ENCODE measurements at places on chromosomes 2 and 18.
A peak's percentile ranks its signal among the peaks of the same experiment; 100 is the strongest.

DNA sequence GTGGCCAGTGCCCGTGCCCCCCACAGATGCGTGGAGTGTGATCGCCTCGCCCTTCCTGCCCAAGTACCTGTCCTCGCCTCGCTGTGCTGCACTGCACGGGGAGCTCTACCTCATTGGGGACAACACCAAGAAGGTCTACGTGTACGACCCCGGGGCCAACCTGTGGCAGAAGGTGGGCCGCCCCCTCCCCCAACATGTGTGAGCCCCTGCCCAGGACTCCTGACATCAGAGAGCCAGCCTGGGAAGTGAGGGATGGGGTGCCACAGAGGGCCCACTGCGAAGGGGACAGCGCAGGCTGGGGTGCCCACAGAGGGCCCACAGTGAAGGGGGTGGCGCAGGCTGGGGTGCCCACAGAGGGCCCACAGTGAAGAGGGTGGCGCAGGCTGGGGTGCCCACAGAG is 9.8 kb upstream of the ERFE start:
- no peak overlapping the region for H3K4me3 ChIP-seq
- H3K36me3 ChIP-seq, result no peaks in the 10 kb centered on the region
- peak overlapping the region; percentile 29 for H3K27ac ChIP-seq
- no peaks in the 10 kb centered on the region for H3K27me3 ChIP-seq
- H3K4me1 ChIP-seq, result no peaks in the 10 kb centered on the region
- no peak for DNase-seq

DNA sequence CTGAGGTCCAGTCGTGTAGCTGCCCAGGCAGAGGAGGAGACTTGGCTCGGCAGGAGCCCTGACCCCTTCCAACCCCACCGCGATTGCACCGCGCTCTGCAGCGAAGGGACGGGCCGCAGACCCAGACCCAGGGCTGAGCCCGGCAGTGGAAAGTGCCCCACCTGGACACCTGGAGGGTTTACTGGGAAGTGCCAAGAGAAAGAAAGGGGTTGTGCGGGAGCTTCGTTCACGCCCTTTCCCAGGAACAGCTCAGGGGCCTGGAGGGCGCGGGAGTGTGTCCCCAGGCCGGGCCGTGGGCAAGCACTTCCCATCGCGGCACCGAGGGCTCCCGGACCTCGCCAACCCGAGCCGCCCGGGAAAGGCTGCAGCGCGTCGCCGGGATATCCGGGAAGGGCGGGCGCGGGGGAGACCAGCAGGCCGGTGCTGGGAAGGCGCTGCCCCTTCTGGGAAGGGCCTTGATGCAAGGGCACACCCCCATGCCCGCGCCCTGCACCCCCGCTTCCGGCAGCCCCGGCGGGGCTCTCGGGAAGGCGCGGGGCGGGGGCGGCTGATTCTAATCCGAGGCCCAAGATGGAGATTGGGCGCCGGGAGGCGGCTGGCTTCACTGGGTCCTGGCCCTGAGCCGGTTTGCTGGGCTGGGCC is 36.1 kb upstream of the MRPL33 start:
- peak overlapping the region; percentile 73 for H3K4me3 ChIP-seq
- DNase-seq, result peak; percentile 26
- H3K36me3 ChIP-seq, result no peaks in the 10 kb centered on the region
- peaks cover 12% of the 10 kb centered on the region for H3K27me3 ChIP-seq

- H3K27me3 ChIP-seq, result no peaks in the 10 kb centered on the region
- H3K36me3 ChIP-seq, result no peaks in the 10 kb centered on the region
- no peak overlapping the region for H3K4me3 ChIP-seq
- DNase-seq, result no peak
These were observed 159.9 kb downstream of the DYM start for GRCh38 chr18:49300538-49300937.

DNA sequence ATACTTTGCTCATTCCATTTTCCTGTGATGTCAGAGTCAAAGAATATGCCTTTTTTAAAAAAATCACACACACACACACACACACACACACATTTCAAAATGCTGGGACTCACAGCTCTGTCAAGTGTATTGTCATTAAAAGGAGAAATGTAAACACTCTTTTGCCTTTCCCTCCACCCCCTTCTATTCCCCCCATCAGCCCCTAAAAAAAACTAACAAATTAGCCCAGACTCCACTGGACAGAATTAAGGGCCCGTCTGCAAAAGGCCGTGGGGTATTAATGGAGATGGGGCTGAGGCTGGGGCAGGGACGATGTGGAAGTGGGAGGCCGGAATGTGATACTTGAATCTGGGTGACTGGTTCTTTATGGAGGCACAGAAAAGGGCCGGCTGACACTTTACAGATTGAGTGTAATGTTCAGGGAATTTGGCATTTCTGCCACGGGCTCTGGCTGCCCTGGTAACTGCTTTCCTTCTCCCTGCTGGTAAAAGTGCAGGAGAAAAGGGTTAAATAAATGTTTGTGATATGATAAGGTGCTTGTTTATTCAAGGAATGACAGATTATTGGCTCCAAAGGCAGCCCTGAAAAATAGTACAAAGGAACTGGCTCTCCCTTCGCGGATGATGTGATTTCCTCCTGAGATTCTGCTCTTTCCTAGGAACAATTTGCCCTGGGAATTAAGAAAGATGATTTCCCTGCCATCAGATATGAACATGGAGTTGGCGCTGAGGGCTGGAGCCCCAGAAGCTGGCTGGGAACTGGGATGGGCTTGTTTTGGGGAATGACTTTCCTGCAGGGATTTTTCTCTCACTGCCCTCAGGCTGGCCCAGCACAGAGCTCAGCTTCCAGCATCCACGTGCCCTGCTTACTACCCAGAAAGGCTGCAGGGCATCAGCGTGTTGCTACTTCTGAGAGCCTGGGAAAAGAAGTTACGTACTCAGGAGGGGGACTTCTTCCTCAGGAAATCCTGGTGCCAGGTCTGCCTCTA is 52.8 kb upstream of the CTAGE1 start:
- no peaks in the 10 kb centered on the region for H3K36me3 ChIP-seq
- no peaks in the 10 kb centered on the region for H3K27me3 ChIP-seq
- H3K4me3 ChIP-seq, result peak overlapping the region; percentile 46

- H3K4me1 ChIP-seq, result no peaks in the 10 kb centered on the region
- H3K36me3 ChIP-seq, result no peaks in the 10 kb centered on the region
- H3K27me3 ChIP-seq, result peaks cover 31% of the 10 kb centered on the region
- DNase-seq, result no peak
These were observed 61.9 kb upstream of the PXDN start for GRCh38 chr2:1806254-1806653.

DNA sequence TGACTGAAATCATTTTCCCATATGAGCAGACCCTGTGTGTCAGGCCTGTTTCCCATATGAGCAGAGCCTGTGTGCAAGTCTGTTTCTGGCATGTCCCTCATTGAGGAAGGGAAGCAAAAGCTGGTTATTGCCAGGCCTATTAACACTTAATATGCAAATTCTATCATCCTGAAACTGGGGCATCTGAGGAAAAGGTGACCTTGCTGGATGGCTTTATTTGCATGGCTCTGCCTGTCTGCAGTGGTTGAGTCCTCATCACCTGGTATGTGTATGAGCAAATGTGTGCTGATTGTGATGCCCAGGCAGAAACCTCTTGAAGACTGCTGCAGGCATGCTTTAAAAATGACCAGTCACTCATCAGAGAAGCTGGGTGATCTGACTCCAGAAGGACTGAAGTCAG is 31.2 kb downstream of the EIF4E2 start:
- H3K27me3 ChIP-seq, result no peaks in the 10 kb centered on the region
- H3K4me1 ChIP-seq, result peaks cover 3% of the 10 kb centered on the region
- H3K27ac ChIP-seq, result no peak overlapping the region

DNA sequence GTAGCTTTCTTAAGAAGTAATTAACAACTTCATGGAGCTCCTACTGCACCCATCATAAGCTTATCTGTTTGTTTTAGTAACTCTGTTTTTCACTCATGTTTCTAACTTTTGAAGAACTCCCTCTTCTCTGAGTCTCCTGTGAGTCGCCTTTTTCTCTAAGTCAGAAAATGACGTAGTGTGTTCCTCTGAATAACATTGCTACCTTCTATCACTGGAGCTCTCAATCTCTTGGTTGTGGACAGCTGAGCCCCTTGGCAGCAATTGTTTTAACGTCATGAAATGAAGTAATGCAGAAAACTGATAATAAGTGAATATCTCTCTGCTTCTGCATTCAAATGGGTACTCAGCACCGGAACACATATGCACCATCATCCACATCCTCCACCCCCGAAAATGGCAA is 433.3 kb upstream of the SALL3 start:
- H3K36me3 ChIP-seq, result no peaks in the 10 kb centered on the region
- no peak overlapping the region for H3K4me3 ChIP-seq
- H3K27me3 ChIP-seq, result peaks cover 17% of the 10 kb centered on the region
- no peak overlapping the region for H3K27ac ChIP-seq
- no peaks in the 10 kb centered on the region for H3K4me1 ChIP-seq

DNA sequence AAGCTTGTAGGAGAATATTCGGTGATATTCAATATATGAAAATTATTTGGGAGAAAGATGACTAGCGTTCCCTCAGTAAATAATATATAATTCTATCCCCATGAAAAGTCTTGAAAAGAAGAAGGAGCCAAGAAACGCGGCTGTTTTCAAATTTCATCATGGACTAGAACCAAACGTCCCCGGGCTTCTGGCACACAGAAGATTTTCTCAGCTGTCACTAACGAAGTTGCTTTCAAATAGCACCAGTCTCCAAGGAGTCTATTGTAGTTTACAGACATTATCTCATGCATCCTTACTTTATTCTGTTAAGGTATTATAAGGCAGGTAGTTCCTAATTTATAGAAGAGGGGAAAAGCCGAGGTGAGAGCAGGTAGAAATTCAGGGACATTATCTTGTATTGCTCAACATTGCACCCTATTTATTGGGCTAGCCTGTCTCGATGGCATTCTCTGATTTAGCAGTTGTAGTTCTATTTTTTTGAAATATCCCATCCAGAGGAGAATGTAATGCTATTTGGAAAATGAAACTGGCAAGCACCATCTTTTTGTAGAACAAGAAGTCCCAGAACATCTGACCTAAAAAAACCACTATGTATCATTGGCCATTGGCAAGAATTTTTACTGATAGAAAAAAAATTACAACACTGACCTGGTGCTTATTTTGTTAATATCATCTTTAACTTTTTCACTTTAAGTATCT is 198.1 kb upstream of the RASGRP3 start:
- H3K27ac ChIP-seq, result peak overlapping the region; percentile 68
- H3K4me3 ChIP-seq, result no peak overlapping the region
- H3K27me3 ChIP-seq, result no peaks in the 10 kb centered on the region
- H3K36me3 ChIP-seq, result peaks cover 23% of the 10 kb centered on the region

GRCh38 chr2:232871418-232871834 is 1.4 kb downstream of the SNORC start:
- H3K4me3 ChIP-seq, result no peak overlapping the region
- no peak overlapping the region for H3K27ac ChIP-seq
- peaks cover 8% of the 10 kb centered on the region for H3K27me3 ChIP-seq
- no peaks in the 10 kb centered on the region for H3K4me1 ChIP-seq
- H3K36me3 ChIP-seq, result no peaks in the 10 kb centered on the region
- no peak for DNase-seq

DNA sequence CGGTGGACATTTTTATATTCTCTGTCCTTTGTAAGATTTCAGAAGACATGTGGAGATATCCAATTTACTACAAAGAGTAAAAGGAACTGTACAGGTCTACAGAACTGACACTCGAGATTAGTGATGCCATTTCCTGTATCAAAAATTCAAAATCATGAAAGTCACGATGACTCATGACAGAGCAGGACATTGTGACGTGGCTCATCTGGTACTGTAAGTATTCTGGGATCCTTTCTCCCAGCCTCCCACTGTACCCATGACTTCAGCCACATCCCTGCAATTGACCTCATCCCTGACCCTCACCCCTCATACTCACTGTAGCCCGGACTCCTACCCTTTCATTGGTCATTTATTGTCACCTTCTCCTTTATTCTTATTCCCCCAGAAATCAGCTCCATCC is 736.5 kb downstream of the EPHA4 start:
- H3K4me3 ChIP-seq, result no peak overlapping the region
- H3K4me1 ChIP-seq, result peaks cover 5% of the 10 kb centered on the region
- no peaks in the 10 kb centered on the region for H3K36me3 ChIP-seq
- no peak for DNase-seq

- peak overlapping the region; percentile 20 for H3K27ac ChIP-seq
- H3K4me3 ChIP-seq, result no peak overlapping the region
- peaks cover 15% of the 10 kb centered on the region for H3K4me1 ChIP-seq
These were observed 4.8 kb downstream of the SPAG16 start for GRCh38 chr2:213288913-213289700.

GRCh38 chr2:227474410-227474809 is 2.5 kb downstream of the AGFG1 start:
- peak overlapping the region; percentile 41 for H3K27ac ChIP-seq
- peaks cover 20% of the 10 kb centered on the region for H3K4me1 ChIP-seq
- H3K4me3 ChIP-seq, result peak overlapping the region; percentile 89

DNA sequence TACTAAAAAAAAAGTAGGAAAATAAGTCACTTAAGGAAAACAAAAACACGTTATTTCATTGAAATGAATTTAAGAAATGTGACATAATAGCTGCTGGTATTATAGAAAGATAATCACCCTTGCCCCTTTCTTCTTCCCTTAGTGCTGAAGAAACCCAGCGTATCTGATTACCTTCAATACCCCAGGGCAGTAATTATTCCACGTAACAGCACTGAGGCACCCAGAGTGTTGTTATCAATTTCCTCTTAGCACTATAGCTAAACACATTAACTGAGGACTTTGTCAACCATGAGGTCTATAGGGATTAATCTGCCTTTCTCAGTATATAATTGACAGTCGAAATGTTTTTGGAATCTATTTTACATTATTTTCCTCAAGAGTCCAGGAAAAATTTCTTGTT is 180.0 kb upstream of the NXPH2 start:
- H3K36me3 ChIP-seq, result no peaks in the 10 kb centered on the region
- DNase-seq, result no peak

GRCh38 chr2:26072925-26073768 is 39.3 kb downstream of the RAB10 start:
- peaks cover 40% of the 10 kb centered on the region for H3K4me1 ChIP-seq
- no peak overlapping the region for H3K4me3 ChIP-seq
- peak overlapping the region; percentile 73 for H3K27ac ChIP-seq
- DNase-seq, result no peak
- H3K36me3 ChIP-seq, result peaks cover under 1% of the 10 kb centered on the region

- peak overlapping the region; percentile 34 for H3K27ac ChIP-seq
- H3K27me3 ChIP-seq, result no peaks in the 10 kb centered on the region
- DNase-seq, result no peak
- no peak overlapping the region for H3K4me3 ChIP-seq
- peaks cover 6% of the 10 kb centered on the region for H3K4me1 ChIP-seq
- H3K36me3 ChIP-seq, result no peaks in the 10 kb centered on the region
These were observed 877.6 kb downstream of the SLC4A3 start for GRCh38 chr2:220504938-220505503.

- no peaks in the 10 kb centered on the region for H3K4me1 ChIP-seq
- H3K27ac ChIP-seq, result no peak overlapping the region
- no peak for DNase-seq
- H3K27me3 ChIP-seq, result peaks cover 21% of the 10 kb centered on the region
These were observed 71.5 kb upstream of the HDAC4 start for GRCh38 chr2:239472235-239472775.

GRCh38 chr2:8116661-8117060 is 565.2 kb upstream of the ID2 start:
- H3K4me3 ChIP-seq, result no peak overlapping the region
- peaks cover 25% of the 10 kb centered on the region for H3K4me1 ChIP-seq
- no peak overlapping the region for H3K27ac ChIP-seq
- peaks cover 12% of the 10 kb centered on the region for H3K27me3 ChIP-seq

- peaks cover 15% of the 10 kb centered on the region for H3K4me1 ChIP-seq
- peaks cover 20% of the 10 kb centered on the region for H3K27me3 ChIP-seq
These were observed 11.8 kb downstream of the UCN start for GRCh38 chr2:27296481-27296880.

All from progenitor cell of endocrine pancreas (in vitro differentiated cells).